Left colon (tissue), 2 donors: ENCODE measurements at places on chromosomes 16 and 17. TPM values are rescaled to one million over a fixed set of nuclear protein-coding genes. Genes with fewer than 3 reads are reported as not detected.

DNA sequence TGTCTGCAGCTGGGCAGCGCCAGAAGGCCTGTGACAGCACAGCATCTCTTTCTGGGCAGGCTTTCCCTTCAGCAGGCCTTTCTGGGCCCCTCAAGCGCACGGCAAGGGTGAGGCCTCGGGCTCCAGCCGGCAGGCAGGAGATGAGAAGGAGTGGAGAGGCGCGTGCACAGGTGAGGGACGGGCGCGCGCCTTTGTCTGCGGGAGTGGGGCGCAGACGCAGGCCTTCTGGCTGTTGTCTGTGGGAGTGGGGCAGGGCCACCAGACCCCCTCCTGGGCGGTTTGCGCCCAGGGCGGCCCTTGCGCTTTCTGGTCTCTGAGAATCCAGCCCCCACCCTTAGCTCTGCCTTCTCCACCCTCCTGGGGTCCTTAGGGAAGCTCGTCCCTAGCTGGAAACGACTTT lies 6.5 kb downstream of the ZNF205 start:
- no peak for DNase-seq

- no peak for DNase-seq
These were observed at the start of gene RAMP2 for GRCh38 chr17:42760652-42761581. Gene RAMP2, plus strand, starts transcription at chr17:42761227. Its CDS starts 35 bp downstream, at chr17:42761262.

GRCh38 chr16:3383045-3383448 lies 17.8 kb downstream of the ZSCAN32 start:
- DNase-seq, result no peak

GRCh38 chr17:80270104-80270503 lies 9.5 kb downstream of the RNF213 start:
- no peak for DNase-seq

DNA sequence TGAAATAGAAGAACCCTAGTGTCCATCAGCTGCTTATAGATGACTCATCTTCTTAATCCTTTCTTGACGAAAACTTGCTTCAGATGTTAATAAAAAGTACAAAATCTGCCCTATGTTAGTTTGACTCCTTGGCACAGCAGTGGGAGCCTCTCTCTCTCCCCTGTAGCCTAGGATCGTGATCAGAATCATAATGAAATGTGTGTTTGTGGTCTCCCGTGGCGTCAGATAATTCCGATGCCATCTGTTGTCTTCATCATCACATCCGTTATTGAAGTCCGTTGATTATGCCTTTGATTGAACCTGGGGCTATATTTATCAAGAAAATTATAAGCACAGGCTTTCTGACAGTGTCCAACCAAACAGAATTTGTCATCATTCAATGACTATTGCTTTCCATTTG lies 102.5 kb downstream of the BMERB1 start:
- no peak for DNase-seq

- DNase-seq, result peak; percentile 54
These were observed 38.0 kb upstream of the CPHXL start for GRCh38 chr16:75764154-75764768.

- DNase-seq, result no peak
These were observed 89.5 kb downstream of the TNFRSF13B start for GRCh38 chr17:16882243-16882925.

DNA sequence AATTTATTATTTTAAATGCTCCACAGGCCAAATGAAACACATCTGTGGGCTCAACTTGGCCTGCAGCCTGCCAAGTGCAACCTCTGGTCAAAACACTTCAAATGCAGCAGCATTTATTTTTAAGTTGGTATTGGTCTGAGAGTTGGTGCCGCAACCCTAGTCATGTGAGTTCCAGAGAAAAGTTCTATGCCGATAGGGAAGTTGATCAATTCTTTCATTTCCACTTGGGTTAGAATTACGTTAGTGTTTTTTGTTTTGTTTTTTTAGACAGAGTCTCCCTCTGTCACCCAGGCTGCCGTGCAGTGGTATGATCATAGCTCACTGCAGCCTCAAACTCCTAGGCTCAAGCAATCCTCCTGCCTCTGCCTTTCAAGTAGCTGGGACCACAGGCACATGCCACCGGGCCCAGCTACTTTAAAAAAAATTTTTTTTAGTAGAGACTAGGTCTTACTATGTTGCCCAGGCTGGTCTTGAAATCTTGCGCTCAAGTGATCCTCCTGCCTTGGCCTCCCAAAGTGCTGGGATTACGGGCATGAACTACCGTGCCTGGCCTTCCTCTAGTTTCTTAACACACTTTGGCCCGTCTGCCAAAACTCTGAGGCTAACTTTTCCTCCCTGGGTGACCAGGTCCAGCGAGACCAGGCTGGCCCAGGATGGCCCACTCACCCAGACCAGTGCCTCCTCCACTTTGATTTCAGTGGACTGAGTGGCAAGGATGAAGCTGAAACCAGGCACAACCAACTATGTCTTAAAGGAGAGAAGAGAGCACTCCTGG lies 221.1 kb downstream of the MRTFB start:
- no peak for DNase-seq

The CUEDC1 gene
- total RNA-seq, result 16.5 TPM

The FAAP100 gene
- total RNA-seq, result 25.4 TPM

The BLTP2 gene
- total RNA-seq, result 135 TPM

The CCL7 gene
- total RNA-seq, result not detected

The ARSG gene
- total RNA-seq, result 2.3 TPM

The OTOP3 gene
- 2.4 TPM for total RNA-seq
